Osteoblast (primary cell): ENCODE measurements at places on chromosomes 4 and X.
A peak's percentile ranks its signal among the peaks of the same experiment; 100 is the strongest.

GRCh38 chr4:159443975-159444374 lies 341.1 kb downstream of the RAPGEF2 start:
- no peak for DNase-seq

- peak; percentile 4 for DNase-seq
Measured at GRCh38 chr4:65747386-65747785, 77.1 kb upstream of the EPHA5 start.

GRCh38 chr4:6671648-6672047 lies 22.0 kb upstream of the S100P start:
- peak; percentile 53 for DNase-seq

- no peak for DNase-seq
Measured at GRCh38 chrX:53261355-53261972, 19.9 kb downstream of the IQSEC2 start.

DNA sequence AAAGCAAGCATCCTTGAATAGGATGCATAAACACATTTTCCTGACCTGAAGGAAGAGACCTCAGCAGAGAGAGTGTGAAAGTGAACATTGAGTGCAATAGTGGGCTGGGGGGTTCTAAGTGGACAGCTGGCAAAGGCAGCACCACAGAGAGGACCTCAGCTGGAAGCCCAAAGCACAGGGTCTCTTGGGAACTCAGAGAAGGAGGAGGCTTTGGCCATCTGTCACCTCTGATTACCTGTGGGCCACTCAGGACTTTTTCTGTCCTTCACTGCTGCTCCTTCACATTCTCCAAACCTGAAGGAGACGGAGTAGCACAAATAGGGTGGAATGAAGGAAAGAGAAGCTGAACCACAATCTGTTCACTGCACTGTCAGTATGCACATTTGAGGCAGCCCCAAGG lies 37.9 kb upstream of the FAT4 start:
- no peak for DNase-seq

DNA sequence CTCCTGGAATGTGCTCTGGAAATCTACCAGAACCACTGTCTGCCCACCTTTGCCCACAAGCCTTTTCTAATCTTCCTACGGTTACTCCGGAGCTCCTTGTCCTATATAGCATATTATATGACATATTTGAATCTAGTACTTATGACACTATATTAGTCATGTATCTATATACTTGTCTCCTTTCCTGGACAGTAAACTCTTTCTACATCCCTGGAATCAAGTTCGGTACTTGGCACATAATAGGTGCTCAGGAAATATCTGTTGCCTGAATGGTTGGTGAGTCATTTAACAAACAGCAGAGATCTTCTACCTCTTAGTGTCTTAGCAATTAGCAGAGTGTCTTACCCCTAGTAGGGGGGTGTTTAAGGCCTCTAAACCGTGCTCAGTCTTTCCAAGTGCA lies 123.6 kb downstream of the RELL1 start:
- DNase-seq = no peak

GRCh38 chr4:71212216-71212615 lies 126.6 kb upstream of the SLC4A4 start:
- no peak for DNase-seq

DNA sequence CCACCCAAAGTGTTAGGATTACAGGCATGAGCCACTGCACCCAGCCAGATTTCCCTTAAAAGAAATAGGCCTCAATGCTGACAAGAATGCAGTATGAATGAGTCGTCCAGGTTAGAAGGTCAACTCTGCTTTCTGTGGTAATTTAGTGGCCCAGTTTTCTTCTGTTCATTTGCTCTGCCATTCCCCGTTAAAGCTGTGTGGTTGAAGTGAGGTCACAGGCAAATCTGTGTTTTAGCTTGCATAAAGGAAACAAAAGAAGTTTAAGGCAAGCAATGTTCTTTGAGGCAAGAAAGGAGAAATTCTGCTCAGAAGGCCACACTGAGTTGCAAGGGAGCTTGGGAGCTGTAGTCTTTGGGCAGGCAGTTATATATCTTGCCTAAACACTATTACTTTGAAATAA lies 176.8 kb downstream of the LARP7 start:
- no peak for DNase-seq

DNA sequence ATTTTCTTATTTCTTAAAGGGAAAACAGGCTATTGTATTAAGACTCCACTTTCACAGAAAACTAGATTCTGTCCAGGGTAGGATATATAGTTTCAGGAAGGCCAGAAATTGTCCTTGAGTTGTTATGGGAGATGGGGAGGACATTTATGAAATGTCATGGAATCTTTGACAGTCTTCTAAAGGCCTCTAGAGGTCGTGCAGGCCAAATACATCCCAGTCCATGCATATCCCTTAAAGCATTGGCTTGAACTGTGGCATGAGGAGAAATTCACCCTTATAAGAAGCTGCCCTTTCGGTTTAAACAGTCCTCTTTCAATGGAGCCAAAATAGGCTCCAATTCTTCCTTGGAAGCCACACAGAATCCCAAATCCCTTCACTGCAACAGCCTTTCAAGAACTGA lies 183.6 kb upstream of the NOCT start:
- DNase-seq = no peak

- DNase-seq = no peak
Measured at GRCh38 chr4:138761638-138762220, 253.9 kb upstream of the NOCT start.

DNA sequence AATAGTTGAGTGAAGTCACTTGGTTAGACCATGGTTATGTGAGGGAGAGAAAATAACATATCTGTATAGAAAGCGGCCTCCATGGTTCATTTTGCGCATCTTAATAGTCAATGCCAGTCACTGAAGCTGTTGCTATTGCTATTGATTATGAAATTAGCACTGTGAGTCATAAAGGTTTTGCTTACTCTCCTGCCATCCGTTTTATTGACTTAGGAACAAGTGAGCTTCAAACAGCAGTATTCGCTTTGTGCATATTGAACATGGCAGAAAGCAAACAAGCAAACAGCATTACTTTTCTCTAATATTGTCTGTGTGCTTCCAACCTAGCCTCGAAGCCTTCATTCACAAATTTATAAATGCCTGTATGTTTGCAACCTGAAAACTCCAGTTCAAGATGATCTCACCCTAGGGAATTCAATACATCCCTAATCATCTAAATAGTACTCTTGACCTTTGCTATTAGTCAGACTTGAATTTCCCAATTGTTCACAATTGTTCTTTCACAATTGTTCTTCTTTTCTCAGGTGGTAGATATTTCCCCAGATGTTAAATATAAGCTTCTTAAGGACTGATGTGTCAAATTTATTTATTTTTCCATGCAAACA lies 55.9 kb upstream of the GABRA2 start:
- DNase-seq = no peak

- no peak for DNase-seq
Measured at GRCh38 chrX:12843668-12844279, 23.1 kb upstream of the TLR7 start.

- DNase-seq = no peak
Measured at GRCh38 chrX:133796282-133796681, 189.1 kb downstream of the GPC3 start.

- no peak for DNase-seq
Measured at GRCh38 chr4:183257808-183258207, 62.3 kb downstream of the CLDN22 start.

DNA sequence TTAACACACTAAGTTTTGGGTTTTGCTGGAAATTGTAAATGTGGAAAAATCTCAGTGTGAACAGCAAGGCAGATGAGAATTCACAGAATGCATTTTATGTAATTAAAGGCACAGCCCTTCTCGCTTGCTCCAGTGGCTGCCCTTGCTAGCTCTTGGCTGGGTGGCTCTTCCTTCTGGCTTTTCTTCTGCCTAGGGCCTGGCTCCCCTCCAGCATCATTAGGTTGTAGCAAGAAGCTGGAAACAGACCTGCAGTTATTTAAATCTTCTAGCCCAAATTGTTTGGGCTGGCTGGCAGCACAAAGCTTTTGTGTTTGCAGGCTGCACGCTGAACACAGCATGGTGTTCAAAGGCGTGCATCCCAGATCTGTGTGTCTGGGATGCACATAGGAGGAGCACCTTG lies 56.5 kb downstream of the LIMCH1 start:
- no peak for DNase-seq

GRCh38 chrX:133523081-133523487 lies 107.8 kb upstream of the GPC4 start:
- peak; percentile 39 for DNase-seq
